DND-41 (cell line): ENCODE measurements at places on chromosomes 6 and 20.

GRCh38 chr6:112469306-112469705, 122.2 kb downstream of the RFPL4B start:
- DNase-seq = no peak

GRCh38 chr6:119482850-119483285, 133.3 kb upstream of the MAN1A1 start:
- DNase-seq = no peak

DNA sequence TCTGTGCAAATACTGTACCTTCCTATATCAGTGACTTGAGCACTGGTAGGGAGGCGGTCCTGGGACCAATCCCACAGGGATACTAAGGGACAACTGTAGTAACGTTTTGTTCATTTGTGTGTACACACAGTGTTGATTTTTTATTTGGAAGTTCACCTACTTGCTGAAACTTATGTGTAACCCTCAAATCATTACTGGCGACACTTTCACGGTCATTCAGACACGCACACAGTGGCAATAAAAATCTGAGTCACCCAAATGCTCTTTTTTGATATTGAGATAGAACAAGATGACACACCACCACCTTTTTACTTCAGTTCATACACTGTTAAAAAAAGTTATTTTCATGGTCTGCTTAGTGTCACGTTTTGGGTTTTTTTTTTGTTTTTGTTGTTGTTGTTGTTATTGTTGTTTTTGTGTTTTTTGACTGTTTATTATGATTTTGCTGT, 79.8 kb downstream of the QKI start:
- no peak for DNase-seq

GRCh38 chr6:6314596-6314995, 5.9 kb downstream of the F13A1 start:
- no peak for DNase-seq

GRCh38 chr20:13113731-13114130, 105.0 kb downstream of the SPTLC3 start:
- no peak for DNase-seq

DNA sequence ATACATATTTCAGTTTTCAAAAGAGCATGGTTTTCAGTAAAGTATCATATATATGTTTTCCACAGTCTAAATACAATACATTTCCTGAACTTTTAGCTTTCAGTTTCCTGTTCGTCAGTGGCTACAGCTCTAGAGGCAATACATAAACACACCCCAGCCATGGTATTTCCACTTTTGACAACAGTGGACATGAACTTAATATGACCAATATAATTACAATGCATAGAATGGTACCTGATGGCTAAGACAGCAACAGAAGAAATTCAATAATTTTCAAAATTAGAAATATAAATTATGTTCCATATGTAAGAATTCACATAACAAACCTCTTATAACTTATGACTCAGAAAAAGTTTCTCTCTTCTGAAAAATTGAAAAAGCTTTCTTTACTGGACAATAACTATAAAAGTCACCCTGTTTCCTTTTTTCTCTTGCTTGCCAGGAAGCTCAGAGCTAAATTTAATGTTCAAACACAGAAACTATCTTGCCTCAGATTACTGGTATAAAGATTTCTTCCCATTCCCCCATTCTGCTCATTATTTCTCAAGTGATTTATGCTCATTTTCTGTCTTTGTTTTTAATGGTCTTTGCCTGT, 19.2 kb downstream of the FKBP5 start:
- DNase-seq = no peak
